ENCODE measurements at places on chromosomes 7 and 10. TPM values are rescaled to one million over a fixed set of nuclear protein-coding genes. Genes with fewer than 3 reads are reported as not detected.

LBX1 gene
- not detected for total RNA-seq

SCIN gene
- total RNA-seq = 3.2 TPM

ACTA2 gene
- total RNA-seq = 5.8 TPM

ARHGEF5 gene
- 24.9 TPM for total RNA-seq

SLC26A5 gene
- not detected for total RNA-seq

CROT gene
- total RNA-seq = 10.3 TPM

CUZD1 gene
- 0.93 TPM for total RNA-seq

PRKAR2B gene
- total RNA-seq = not detected

RAB19 gene
- 0.50 TPM for total RNA-seq

Data from nasal cavity respiratory epithelium epithelial cell of viscerocranial mucosa (primary cell).